ENCODE measurements at places on chromosomes 6 and 20.

- DNase-seq, result no peak
Observed at GRCh38 chr20:45433316-45433715, 17.4 kb downstream of the PIGT start.

DNA sequence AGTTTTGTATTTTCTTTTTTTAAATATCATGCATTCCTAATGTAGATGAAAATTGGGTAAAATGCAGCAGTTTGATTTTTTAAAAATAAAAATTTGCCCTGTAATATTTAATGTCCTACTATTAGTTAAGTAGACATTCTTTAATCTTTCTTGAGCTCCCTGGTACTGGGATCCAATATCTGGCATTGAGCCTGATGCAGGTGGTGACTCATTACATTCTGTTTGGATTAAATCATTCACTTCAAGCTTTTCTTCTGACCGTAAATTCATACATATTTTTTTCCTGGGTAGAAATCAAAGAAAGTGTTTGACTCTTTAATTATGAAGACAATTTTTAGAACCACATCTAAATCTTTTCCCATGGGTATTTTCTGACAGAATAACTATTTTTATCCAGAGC is 768.8 kb upstream of the SLC35B3 start:
- no peak for DNase-seq

- no peak for DNase-seq
Observed at GRCh38 chr6:135383766-135384165, 113.8 kb downstream of the AHI1 start.

- no peak for DNase-seq
Observed at GRCh38 chr6:170165471-170166117, 125.3 kb downstream of the DLL1 start.

- DNase-seq, result no peak
Observed at GRCh38 chr20:58612121-58612691, 38.9 kb upstream of the STX16 start.

DNA sequence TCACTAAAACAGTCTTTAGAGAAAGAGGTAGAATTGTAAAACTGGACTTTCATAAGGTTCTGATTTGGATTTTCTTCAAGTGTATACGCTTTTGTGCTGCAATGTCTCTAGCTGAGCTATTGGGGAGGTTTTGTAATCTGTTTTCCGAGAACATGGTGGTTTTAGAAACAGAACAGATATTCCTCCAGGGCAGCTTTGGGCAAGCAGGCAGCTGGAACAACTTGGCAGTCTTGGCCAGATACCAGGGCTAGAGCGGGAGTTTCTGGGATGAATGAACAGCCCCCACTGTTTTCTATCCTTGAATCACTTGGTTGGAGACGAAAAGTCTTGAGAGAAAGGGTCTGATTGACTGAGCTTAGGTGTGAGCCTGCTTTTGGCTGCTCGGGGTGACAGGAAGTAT is 17.1 kb upstream of the ARMC2 start:
- no peak for DNase-seq

GRCh38 chr6:11729076-11729475 is 49.5 kb downstream of the ADTRP start:
- DNase-seq, result no peak
